ENCODE measurements at places on chromosomes 16 and 17.

DNA sequence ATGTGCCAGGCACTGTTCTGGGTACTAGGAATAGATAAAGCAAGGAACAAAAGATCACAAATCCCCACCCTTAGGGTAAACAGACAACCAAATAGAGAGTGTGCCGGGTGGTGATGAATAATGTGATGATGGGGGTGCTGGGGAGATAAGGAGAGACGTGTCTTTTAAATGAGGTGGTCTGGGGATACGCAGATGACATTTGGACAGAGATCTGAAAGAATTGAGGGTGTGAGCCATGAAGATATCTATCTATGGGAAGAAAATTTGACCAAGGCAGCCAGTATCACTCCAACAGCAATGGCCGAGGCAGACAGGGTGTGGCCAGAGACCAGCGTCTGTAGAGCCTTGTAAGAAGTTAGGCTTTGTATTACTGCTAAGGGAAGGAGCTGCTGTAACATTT, 165.3 kb downstream of the MRTFB start:
- peak; percentile 74 for DNase-seq

- DNase-seq = no peak
Observed at GRCh38 chr16:85753559-85753958, 2.7 kb upstream of the C16orf74 start.

DNA sequence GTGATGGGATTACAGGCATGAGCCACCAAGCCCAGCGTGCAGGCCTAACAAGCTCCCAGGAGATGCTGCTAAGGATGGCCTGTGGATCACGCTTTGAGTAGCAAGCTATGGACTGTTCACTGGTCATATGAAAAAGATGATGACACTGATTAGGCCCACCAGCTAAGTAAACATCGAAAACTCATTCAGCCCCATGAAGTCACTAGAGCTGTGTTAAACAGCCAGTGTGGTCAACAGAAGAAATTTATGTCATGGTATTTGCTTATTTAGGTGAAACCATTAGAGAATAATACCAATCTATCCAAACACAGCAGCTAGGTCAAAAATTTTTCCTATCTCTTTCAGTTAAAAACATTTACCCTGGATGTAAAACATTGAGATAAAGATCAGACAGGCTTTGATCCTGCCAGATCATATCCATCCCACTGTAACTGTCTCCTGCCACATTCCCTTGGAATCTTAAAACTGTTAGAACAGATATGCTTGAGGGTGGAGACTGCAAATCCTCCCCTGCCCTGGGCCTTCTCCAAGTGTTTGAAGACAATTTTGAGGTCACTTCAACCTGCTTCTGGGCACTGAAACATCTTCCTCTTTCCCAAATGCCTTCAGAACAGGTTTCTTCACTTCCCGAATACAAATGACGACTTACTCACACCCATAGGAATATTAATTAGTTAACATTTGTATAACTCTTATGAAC, 30.9 kb downstream of the HOXB1 start:
- no peak for DNase-seq

- DNase-seq = no peak
Observed at GRCh38 chr16:25013751-25014499, 1.2 kb downstream of the ARHGAP17 start.

GRCh38 chr17:27368151-27368795, 74.4 kb downstream of the WSB1 start:
- no peak for DNase-seq

DNA sequence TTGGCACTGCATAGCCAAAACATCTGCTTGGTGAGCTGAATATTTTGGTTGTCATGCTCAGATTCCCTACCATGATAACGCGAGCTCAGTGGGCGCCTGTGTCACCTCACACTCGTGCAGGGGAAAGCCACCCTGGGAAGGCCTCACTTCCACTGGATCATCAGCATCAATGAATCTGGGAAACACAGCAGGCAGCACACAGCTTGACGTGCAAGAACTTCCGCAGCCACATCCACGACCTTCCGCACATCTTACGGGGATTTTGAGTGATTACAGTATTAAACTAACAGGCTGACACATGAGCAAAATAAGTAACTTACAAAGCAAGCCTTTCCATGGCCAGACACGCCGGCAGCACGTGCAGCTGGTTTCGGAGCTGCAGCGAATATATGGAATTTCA, 54.7 kb upstream of the FOXF1 start:
- DNase-seq = no peak

DNA sequence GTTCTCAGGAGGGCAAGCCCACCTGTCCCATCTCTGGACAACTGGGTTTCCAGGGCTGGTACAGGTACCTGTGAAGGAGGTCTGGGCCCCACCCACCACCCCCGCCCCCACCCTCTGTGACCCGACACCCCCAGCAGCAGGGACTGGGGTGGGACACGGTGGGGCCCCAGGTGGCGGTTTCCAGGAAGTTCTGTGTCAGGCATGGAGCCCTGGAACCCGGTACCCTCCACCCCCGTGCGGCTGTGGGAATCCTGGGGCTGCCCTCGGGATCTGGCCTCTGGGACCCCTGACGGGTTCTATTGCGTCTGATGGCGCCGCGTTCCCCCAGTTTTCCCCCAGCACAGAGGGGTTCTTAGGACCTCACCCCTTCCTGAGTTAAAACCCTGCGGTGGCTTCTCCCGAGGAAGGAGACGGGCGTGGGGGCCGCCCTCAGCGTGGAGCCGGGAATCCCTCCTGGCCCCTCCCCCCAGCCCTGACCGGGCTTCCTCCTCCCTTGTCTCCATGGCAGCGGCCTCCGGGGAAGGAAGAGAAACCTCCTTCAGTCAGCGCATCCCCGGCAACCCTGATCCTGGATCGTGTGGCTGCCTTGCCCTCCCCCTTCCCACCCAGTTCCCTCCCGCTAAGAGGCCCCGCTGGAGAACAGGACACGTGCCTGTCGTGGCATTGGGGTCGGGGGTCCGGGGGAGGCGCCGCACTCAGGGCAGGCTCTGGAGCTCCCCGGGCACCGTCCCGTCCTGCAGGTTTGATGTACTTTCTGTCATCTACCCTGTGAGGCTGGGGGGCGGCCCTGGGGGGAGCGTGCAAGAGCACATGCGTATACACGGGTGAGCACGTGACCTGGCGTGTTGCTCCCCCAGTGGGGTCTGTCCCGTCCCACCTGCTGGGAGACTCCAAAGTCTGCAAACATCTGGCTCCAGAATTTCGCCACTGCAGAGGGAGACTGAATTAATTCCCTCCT, 30.3 kb downstream of the CACNA1H start:
- peak; percentile 62 for DNase-seq

GRCh38 chr16:66950971-66951790, 9.9 kb upstream of the CES3 start:
- DNase-seq = no peak

DNA sequence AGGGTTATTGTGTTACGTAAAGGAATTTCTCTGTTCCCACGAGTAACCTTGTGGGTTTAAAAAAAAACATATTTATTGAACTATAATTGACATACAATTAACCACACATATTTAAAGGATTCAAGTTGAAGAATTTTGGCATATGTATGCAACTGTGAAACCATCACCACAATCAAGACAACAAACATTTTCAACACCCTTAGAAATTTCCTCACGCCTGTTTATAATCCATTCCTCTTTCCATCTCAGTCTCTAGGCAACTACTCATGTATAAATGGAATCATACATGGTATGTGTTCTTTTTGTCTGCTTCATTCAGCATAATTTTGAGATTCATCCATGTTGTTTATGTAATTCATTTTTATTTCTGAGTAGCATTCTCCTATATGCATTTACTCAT, 104.0 kb downstream of the MRTFB start:
- no peak for DNase-seq

- DNase-seq = peak; percentile 61
Observed at GRCh38 chr17:50221266-50221863, 19.9 kb upstream of the COL1A1 start.

- no peak for DNase-seq
Observed at GRCh38 chr17:58541249-58541648, 26.8 kb upstream of the MTMR4 start.

Data from lung (tissue), 17 donors.